ENCODE measurements at places on chromosomes 5 and 9.

- no peak for DNase-seq
These were observed 70.2 kb downstream of the KCNT1 start for GRCh38 chr9:135772056-135772646.

DNA sequence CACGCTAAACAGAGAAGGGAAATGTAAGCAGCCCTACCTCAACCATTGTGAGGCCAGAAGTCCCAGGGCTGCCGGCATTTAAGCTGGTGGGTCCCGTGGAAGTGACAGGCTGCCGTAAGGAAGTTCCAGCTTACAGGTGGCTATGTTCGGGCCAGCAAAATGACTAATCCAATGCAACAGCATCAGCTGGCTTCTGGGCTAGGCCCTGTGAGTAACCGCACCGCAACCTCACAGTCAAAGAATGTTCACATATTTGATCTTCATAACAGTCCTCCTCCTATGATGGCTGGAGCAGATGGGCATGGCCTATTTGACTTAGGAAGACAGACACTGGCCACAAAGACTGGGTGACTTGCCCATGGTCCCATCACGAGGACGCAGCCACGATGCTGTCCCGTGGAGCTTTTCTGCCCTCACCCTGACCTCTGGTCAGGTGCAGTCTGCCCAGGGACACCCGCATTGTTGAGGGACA is 88.2 kb downstream of the LIFR start:
- no peak for DNase-seq

DNA sequence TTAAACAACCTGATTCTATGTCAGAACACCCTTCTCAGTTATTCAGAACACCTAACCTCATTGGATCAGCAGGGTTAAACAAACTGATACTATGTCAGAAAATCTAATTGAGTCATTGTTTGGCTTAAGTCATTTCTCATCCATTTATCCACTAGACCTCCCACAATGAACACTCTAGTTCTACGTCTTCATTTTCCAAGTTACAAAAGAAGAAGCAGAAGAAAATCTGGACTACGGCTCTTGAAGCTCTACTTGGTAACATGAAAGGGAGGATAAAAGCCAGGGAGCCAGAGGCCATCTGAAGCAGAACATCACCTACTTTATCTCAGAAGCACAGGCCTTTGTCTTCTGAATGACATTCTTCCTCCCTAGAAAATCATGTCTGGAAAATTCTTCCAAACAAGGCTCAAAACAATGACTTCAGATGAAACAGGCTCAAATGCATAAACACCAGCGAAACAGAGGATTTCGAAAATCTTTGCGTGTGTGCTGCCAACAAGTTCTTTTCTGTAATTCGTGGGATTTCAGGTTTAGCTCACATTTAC is 35.4 kb upstream of the TGFBI start:
- DNase-seq, result no peak

GRCh38 chr5:77292026-77292757 is 81.7 kb downstream of the PDE8B start:
- no peak for DNase-seq

- no peak for DNase-seq
These were observed 7.2 kb downstream of the C1QTNF2 start for GRCh38 chr5:160363211-160363610.

DNA sequence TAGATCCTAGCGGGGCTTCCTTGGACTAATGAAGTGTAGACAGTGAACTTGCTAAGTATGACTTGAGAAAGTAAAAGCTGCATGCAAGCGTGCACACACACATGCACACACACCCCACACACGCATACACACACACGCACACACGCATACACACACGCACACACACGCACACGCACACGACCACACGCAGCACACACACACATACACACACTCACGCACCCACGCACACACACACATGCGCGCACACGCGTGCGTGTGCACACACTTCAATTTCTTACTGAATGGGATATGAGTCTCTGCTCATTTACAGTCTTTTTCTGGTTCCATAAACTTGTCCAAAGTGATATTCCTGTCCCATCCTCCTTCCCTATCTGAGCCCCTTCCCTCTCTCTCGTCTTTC is 41.2 kb downstream of the MSX2 start:
- DNase-seq, result no peak

- DNase-seq, result no peak
These were observed 123.5 kb downstream of the RASEF start for GRCh38 chr9:82939451-82939850.

DNA sequence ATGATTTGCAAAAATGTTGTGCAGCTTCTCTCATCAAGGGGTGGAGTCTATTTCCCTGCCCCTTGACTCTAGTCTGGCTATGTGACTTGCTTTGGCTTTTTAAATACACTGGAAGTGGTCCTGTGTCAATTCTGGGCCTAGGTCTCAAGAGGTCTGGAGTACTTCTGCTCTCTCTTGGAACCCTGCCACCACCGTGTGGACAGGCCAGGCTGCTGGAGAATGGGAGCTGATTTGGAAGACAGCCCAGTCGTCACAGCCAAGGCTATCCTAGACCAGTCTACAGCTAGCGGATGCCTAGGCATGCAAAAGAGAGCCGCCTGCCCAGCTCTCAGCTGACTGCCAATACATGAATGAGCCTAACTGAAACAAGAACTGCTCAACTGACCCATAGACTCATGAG is 56.7 kb upstream of the CLINT1 start:
- no peak for DNase-seq

DNA sequence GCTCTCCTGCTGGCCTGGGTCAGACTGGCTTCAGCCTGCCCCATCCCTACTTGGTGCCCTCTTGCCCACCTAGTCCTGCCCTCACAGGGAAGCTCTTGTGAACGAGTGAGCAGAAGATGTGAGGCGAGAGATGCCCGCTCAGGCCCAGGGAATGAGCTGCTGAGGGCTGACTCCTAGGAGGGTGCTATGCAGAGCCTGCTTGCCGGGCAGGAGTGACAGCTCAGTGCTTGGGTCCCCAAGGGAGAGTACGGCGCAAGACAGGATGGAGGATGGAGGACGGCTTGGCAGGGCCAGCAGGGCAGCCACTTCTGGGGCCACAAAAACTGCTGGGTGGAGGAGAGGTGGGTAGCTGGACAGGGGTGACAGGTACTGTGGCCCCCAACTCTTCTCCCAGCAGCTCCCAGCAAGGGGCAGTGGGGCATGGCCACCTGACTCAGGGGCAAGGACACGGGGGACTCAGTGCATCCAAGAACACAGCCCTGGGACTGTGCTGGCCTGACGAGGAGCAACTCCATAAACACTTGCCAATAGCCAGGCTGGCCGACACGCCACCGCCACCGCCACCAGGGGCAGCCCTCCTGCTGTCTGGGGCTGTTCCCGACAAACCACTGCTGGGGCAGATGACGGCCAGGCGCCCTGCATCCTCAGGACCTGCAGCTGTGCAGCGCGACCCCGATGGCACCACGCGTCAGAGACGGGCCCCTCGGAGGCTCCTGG is 55.6 kb upstream of the UBAC1 start:
- DNase-seq, result no peak

DNA sequence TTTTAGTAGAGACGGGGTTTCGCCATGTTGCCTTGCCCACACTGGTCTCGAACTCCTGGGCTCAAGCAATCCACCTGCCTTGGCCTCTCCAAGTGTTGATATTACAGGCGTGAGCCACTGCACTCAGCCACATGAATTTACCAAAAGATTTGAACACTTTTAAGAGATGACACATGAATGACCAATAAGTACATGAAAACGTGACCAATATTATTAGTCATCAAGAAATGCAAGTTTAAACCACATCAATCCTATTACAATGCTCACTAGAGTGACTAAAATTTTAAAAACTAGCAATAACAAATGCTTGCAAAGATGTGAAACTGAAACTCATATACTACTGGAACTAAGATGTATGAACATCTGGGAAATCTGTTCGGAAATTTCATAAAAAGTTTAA is 54.3 kb downstream of the NR6A1 start:
- no peak for DNase-seq

DNA sequence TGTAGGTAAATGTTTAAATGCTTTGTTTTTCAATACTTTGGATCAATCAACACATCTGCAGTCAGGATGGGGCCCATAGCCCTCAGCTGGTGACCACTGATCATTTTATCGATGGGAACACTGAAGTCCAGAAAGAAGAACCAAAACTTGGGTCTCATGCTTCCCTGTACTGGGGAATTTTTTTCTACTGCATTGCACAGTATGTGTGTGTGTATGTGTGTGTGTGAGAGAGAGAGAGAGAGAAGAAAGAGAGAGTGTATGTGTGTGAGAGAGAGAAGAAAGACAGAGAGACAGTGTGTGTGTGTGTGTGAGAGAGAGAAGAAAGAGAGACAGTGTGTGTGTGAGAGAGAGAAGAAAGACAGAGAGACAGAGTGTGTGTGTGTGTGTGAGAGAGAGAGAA is 202.9 kb upstream of the MSX2 start:
- no peak for DNase-seq
